ENCODE measurements at places on chromosomes 1 and 21.

DNA sequence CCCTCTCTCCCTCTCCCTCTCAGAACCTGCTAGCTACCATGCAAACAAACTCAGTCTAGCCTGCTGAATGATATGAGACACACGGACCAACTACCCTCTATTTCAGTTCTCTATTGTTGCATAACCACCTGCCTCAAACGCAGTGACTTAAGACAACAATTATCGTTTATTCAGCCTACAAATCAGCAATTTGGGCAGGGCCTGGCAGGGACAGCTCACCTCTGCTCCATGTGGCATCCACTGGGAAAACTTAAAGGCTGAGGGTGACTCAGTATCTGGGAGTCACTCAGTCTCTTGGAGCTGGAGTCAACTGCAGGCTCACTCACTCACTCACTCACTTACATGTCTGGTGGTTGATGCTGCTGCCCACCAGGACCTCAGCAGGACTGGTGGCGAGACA, 121.3 kb downstream of the SEC16B start:
- DNase-seq: no peak

DNA sequence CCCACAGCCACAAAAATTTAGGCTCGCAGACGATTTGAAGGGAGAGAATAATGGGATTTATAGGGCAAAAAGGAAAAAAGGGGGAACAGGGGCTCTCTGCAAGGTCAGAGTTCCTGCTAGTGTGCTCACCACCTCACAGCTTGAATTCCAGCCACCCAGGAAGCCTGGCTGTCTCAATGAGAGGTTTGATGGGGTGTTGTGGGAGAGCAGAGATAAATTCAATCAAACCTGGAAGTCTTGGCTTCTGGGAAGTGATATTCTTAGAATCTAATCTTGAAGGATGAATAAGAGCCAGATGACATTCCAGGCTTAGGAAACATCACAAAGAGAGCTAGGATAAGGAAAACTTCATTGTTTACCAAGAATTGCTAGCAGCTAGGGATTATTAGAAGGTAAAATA, 47.4 kb upstream of the C21orf91 start:
- no peak for DNase-seq

DNA sequence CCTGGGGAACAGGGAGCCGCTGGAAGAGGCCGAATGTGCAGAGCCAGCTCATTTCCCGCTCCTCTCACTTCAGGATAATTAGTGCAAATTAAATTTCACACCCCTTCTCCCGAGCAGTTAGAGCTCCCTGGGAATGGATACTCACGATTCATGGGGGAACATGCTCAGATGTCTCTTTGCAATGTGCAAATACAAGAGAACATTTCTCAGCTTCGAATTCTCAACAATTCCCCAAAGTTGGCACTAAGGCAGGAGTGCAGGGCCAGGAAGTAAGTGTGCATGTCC, 54.9 kb downstream of the CAMK2N1 start:
- DNase-seq: no peak

GRCh38 chr1:160115545-160116282, at the start of gene ATP1A2:
ATP1A2 (plus strand) TSS chr1:160115759; CDS start chr1:160115862, 103 bp downstream.
- DNase-seq: no peak

Measured in NK-92 treated with Interleukin-12 subunit alpha and Interleukin-12 subunit beta, amount 100 ng/mL, for 24 hours (cell line).